ENCODE measurements at places on chromosomes 4 and X. TPM values are rescaled to one million over a fixed set of nuclear protein-coding genes. Genes with fewer than 3 reads are reported as not detected.

- DNase-seq = no peak
These were observed 314.8 kb downstream of the PPP3CA start for GRCh38 chr4:101032541-101032940.

Gene GABRE
- polyA plus RNA-seq = 95.2 TPM

DNA sequence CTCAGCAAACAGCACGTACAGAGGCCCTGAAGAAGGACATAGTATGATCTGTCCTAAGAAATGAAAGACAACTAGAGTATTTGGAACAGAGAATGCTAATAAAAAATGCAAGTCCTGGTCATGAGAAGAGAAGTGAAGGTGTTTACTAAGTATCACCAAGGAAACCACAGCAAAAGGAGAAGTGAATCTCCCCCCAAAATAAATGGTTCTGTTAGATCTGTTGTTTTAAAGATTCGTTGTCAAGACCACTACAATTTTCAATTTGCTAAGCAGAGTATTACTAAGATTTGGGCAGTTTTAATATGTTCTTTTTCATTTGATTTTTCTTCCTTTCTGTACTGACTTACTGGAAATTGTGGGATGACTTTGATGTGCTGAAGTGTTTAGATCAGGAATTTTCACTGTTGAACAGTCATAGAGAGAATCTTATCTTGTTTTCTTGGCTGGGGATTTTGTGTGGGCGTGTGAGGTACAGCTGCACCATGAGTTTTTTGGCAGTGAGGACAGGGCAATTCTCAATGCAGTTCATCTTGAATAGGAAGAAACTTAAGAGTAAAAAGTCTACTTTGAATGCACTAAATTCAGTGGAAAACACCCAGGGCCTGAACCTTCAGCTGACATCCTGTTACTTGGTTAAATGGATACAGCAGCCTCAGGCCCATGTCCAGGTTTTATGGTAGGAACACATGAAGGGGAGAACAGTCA is 132.2 kb downstream of the STIM2 start:
- peak; percentile 62 for DNase-seq

Gene HPF1
- 38.8 TPM for polyA plus RNA-seq

Gene GLUD2
- 2.7 TPM for polyA plus RNA-seq

Gene MUC7
- not detected for polyA plus RNA-seq

Gene MPP1
- 17.4 TPM for polyA plus RNA-seq

Gene C4orf51
- polyA plus RNA-seq = not detected

Gene PKD2
- polyA plus RNA-seq = 26.3 TPM

GRCh38 chr4:36111172-36111571 is 133.1 kb downstream of the ARAP2 start:
- no peak for DNase-seq

DNA sequence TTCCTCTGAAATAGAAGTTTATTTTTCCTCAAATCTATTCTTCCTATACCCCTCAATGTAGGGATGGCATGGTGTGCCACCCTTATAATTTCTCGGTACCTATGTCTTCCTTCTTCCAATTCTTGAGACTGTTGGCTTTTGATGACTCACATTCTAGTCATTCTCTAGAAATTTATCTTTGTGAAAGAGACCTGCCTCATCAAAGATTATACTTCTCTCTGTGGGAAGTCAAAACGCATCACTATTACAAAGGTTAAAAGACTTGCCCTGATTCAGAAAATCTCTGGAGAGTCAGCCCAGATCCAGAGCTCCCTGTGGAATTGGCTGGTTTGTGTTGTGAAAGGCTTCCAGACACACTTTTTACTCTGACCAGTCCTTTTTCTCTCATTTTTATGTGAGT is 65.9 kb upstream of the FSTL5 start:
- no peak for DNase-seq

DNA sequence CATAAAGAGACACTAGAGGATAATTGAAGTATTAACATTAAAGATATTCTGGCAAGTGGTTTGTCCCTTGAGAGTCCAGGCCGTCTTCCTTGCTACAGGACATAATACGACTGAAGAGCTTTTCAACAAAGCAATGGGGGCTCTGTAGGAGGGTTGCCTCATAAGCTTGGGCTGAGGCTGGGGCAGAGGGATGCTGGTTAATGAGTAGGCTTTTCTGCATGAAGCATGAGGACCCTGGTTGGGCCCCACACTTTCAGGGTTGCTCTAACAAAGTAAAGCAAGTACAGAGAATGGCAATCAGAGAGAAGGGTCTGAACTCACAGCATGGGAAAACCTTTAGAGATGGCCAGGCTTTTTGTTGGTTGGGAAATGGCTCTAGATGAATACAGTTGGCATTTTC is 281.3 kb downstream of the IDS start:
- DNase-seq = no peak

- no peak for DNase-seq
These were observed 113.4 kb upstream of the TMEM47 start for GRCh38 chrX:34770511-34770910.

GRCh38 chr4:155734065-155734464 is 24.8 kb upstream of the GUCY1B1 start:
- no peak for DNase-seq

DNA sequence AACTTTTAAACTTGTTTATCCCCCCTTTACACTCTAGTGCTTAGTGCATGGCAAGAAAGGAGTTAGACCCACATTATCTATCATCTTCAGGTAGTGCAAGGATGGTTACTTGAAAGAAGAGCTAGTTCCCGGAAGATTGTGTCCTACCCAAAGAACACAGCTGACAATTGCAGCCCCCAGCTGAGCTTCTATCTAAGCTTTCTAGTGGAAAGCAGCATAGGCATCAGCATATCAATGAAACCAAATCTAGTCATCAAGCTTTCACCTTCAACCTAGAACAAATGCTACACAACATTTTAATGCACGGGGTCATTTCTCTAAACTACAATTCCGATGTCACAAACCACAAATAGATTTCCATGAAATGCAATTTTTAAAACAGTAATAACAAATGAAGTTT is 88.9 kb upstream of the TFDP3 start:
- no peak for DNase-seq

Gene MAGEA12
- polyA plus RNA-seq = not detected

GRCh38 chr4:144288011-144288903 is 147.7 kb upstream of the GYPA start:
- DNase-seq = no peak

DNA sequence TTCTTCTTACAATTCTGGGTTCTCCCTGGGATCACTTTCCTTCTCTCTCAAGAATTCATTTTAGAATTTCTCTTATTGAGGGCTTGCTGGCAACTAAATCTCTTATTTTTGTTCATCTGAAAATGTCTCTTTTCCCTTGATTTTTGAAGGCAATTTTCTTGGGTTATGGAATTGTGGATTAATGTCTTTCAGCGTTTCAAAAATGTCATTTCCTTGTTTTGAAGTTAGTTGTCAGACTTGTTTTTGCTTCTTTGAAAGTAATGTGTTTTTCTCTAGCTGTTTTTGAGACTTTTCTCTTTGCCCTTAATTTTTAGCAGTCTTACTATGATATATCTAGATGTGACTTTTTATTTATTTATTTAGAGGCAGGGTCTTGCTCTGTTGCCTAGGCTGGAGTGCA is 205.7 kb downstream of the CHIC2 start:
- DNase-seq = no peak

DNA sequence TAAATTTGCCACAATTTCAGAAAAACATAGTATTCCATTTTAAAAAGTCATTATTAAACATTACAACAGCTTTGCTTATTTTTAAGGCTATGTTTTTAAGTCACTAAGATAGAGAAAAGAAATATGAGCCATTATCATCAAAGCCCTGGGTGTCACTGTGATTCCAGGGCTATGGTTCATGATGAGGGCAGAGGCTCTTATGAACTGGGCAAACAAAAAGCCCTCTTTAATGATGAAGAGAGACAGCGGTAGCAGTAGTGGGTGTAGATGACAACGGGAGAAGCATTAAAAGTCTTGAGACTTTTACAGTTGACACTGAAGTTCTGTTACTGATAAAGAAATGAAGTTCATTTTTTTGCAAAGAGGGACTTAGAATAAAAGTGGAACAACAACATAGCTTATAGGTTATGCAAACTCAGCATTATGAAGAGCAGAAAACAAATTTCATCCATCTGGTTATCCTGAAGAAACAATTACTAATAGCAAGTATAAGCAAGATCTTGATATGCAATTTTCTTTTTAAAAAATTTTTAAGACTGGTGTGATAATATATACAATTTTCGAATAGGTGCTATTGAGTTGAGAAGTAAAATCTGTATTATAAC is 202.7 kb upstream of the ETNPPL start:
- DNase-seq = no peak

Gene DDIT4L
- polyA plus RNA-seq = 10.6 TPM

- DNase-seq = no peak
These were observed 482.4 kb downstream of the NAF1 start for GRCh38 chr4:162684371-162684700.

Gene PRDM8
- polyA plus RNA-seq = 15.1 TPM

Gene FHIP1A
- not detected for polyA plus RNA-seq

GRCh38 chr4:62324215-62324614 is 1124.1 kb downstream of the ADGRL3 start:
- peak; percentile 29 for DNase-seq

Gene TLR2
- polyA plus RNA-seq = 2.2 TPM

GRCh38 chrX:103737696-103738095 is 27.0 kb downstream of the TMEM31 start:
- DNase-seq = no peak

DNA sequence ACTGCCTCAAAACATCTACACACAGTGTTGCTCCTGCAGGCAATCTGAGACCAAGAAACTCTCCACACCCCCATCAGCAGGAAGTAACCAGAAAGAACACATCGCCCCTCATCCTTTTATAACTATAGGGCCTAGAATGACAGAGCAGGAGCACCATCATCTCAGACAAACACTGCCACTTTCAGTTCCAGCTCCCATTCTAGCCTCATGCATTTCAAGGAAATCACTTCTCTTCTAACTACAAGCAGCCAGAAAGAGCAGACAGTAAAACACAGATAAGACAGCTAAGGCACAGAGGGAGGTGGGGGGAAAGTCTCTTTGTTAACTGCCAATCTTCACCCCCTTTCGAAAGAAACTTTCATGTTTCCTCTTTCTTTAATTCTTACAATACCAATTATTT is 102.6 kb upstream of the TENT5D start:
- no peak for DNase-seq

GRCh38 chr4:168634276-168634802 is 137.5 kb downstream of the PALLD start:
- peak; percentile 66 for DNase-seq

GRCh38 chr4:176052744-176053143 is 12.9 kb upstream of the WDR17 start:
- DNase-seq = no peak

- DNase-seq = no peak
These were observed 40.4 kb downstream of the PCDH7 start for GRCh38 chr4:30760551-30760950.

DNA sequence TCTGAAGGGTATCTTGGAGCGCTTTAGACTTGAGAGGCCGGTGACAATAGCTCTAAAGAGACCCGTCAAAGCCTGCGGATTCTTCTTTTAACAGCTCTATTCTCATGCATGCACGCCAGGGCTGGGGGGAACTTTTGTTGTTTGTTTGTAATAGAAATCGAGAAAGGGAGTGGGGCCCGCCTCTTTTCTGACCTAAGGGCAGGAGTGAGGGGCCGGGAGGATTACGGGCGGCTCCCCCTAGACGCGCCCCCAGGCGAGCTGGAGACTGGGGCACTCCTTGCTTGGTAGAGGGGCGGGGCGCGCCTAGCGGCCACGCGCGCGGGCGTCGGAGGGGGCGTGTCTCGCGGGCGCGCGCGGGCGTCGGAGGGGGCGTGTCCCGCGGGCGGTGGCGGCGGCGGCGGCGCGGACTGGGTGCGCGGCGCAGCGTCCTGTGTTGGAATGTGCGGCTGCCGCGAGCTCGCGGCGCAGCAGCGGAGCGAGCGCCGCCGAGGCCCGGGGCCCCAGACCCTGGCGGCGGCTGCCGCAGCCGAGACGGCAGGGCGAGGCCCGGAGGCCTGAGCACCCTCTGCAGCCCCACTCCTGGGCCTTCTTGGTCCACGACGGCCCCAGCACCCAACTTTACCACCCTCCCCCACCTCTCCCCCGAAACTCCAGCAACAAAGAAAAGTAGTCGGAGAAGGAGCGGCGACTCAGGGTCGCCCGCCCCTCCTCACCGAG is at the start of gene REST:
Gene REST (plus strand): TSS at position 412 of the 717 bp plus-strand sequence. CDS start 2,739 bp downstream, outside the sequence.
- DNase-seq = peak; percentile 68

DNA sequence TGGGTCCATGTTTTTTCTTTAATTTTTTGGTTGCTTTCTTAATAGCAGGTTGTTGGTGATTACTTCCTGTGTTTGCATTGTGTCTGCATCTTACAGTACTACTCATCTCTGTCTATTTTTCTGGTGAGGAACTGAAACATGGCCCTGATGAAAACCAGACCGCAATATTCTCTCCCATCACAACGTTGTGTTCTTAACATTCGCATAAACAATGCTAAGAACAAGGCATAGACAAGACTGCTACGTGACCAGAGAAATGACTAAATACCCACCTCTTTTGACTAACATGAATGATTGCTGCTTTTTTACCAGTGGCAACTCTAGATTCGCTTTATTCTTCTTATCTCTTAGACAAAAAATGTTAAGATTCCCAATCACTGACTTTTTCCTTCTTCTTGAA is 179.1 kb downstream of the GC start:
- no peak for DNase-seq

Gene SERTM2
- 0.56 TPM for polyA plus RNA-seq

DNA sequence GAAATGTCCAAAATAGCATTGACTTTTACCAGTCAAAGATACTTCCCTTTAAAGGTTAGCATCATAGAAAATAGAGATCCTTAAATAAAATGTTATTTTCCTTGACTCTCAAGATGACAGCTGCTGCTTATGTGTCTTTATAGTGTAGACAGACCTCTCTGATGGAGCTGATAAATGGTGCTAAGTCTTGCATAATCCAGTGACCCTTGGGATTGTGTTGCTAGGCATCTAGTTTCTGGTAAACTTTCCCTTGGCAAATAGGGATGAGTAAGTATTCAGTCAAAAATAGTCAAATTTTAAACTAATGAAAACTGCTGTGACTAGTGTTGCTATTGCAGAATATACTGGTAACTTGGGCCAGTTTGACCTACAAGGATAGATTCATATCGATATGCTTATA is 53.6 kb downstream of the MBNL3 start:
- DNase-seq = no peak

DNA sequence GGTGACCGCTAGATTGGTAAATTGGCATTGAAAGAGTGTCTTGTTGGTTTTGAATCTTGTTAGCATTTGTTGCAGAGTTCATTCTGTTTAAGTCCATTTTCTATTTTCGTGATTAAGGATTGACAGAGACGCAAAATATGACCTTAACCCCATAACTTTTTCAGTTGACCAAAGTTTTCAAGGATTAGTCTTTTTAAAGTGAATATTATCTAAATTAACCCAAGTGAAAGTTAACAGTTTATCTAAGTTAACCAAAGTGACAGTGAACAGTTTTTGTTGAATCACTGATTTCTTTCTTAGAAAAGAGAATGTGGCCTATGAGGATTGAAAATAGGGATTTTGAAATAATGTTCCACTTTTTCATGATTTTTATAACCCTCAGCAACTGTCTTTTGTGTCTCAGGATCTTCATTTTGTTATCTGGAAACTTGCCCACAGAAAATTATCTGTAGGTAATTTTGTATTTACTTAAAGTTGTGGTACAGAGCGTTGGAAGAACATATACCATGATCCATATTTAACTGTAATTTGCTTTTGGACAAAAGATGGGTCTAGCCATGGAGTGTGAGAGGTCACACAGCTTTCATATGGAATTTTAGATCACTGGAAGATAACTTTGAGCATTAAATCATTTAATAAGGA is 3.3 kb downstream of the CPEB2 start:
- DNase-seq = no peak

All from muscle of arm (tissue), 14 donors.